HCT116 (cell line): ENCODE measurements at places on chromosomes 12 and 14. TPM values are rescaled to one million over a fixed set of nuclear protein-coding genes. Genes with fewer than 3 reads are reported as not detected.
A peak's percentile ranks its signal among the peaks of the same experiment; 100 is the strongest.

DNA sequence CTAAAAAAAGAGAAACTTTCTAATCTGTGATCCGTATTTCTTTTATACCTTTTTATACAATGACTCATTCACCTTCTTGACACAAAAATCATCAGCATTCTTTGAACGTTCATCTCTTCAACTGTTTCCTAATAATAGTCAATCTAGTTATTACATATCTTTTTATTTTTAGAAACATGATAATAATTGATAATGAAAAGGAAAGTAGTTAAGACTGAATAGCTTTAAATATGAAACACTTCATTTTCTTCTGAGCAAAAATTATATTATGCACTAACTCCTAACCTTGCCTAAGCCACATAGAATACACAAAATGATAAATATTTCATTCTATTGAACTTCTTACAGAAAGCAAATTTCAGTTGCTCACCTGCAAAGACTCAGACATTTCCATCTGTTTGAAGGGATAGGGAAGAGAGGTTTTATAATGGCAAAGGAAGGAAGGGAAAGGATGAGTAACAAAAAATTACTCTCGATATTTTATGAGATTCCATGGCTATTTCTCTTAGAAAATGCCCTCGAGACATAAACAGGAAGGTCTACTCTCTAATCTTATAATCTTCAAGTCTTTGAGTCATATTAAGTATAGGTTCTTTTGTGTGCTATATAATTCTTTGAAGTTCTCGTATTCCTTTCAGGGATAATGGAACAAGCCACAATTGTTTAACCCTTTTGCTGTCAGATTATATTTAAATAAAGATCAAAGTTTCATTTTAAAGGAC is 7.5 kb upstream of the KLHL42 start:
- peaks cover 24% of the 10 kb centered on the region for H3K4me1 ChIP-seq
- peak overlapping the region; percentile 38; the same call in 1 of the 2 replicates for H3K27ac ChIP-seq
- no peaks in the 10 kb centered on the region for H3K36me3 ChIP-seq
- no peak overlapping the region for H3K4me3 ChIP-seq
- no peak for DNase-seq

GRCh38 chr14:37054869-37055268 is 117.5 kb downstream of the SLC25A21 start:
- H3K36me3 ChIP-seq: no peaks in the 10 kb centered on the region
- no peaks in the 10 kb centered on the region for H3K27me3 ChIP-seq
- no peaks in the 10 kb centered on the region for H3K4me1 ChIP-seq

- H3K27ac ChIP-seq: no peak overlapping the region
- DNase-seq: no peak
- H3K36me3 ChIP-seq: 0 out of 2 replicates have a peak, but pooled peaks cover 4% of the 10 kb centered on the region
- H3K4me3 ChIP-seq: no peak overlapping the region
- no peaks in the 10 kb centered on the region for H3K27me3 ChIP-seq
Observed at GRCh38 chr14:55274751-55275150, 3.5 kb downstream of the FBXO34 start.

DNA sequence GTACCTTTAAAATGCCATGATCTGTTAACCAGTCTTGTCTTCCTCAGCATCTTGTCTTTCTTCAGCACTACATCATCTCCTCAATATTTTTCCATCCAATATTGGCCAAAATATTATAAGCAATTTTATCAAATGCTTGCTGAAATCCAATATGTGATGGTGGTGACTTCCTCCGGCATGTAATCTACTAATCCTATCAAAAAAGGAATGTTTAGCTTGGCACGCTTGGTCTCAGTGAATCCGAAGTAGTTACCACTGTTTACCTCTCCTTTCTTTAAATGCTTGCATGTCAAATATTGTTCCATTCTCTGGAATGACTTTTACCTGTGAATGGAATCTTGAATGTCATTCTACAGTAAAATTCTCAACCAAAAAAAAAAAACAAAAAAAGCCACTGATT is 72.3 kb upstream of the EEA1 start:
- no peak overlapping the region for H3K4me3 ChIP-seq
- no peaks in the 10 kb centered on the region for H3K4me1 ChIP-seq
- no peaks in the 10 kb centered on the region for H3K36me3 ChIP-seq
- DNase-seq: no peak
- no peak overlapping the region for H3K27ac ChIP-seq

SYNE2 gene
- 28.8 TPM for total RNA-seq

MIP gene
- total RNA-seq: 0.79 TPM

PRB2 gene
- not detected for total RNA-seq
